Suppressor macrophage treated with lipopolysaccharide for 1 hour (primary cell): ENCODE measurements at places on chromosomes 16 and 17.

- no peak for DNase-seq
These were observed 23.5 kb upstream of the GRIN2A start for GRCh38 chr16:10205688-10206087.

DNA sequence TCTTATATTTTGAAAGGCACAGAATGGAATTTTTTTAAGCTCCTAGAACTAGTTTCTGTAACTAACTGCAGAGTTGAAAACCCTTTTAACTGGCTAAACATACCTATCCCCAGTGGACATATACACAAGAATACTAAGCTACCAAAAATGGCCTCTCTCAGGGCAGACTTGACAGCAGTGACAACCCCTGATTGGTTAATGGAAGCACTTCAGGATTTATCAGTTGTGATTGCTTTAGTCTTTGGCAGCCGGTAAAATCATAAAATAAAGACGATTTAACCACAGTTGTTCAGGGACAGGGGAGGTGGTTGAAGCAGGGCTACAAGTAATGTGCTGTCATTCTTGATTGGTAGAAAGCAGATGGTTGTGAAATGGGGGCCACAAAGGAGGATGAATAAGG, 452.0 kb upstream of the SOX9 start:
- no peak for DNase-seq

DNA sequence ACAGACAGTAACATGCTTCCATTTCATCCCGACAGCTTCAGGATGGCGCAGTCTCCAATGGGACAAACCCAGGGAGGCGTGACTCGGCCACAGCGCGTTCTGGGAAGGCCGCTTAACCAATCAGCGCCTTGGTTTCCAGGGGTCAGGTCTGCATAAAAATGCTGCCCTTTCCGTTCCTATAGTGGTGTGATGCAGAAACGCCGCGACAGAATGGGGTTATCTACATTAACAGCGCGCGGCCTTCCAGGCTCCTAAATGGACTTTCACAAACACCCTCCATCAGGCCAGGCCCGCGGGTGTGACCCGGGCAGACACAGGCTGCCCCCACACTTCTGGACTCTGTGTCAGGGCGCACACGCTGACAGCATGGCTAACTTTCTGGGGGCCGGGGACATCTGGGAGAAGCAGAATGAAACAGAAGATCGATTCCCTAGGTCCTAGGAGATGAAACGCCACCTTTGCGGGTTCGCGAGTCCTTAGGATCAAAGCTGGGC, 792 bp downstream of the TMEM231 start:
- peak; percentile 46 for DNase-seq

DNA sequence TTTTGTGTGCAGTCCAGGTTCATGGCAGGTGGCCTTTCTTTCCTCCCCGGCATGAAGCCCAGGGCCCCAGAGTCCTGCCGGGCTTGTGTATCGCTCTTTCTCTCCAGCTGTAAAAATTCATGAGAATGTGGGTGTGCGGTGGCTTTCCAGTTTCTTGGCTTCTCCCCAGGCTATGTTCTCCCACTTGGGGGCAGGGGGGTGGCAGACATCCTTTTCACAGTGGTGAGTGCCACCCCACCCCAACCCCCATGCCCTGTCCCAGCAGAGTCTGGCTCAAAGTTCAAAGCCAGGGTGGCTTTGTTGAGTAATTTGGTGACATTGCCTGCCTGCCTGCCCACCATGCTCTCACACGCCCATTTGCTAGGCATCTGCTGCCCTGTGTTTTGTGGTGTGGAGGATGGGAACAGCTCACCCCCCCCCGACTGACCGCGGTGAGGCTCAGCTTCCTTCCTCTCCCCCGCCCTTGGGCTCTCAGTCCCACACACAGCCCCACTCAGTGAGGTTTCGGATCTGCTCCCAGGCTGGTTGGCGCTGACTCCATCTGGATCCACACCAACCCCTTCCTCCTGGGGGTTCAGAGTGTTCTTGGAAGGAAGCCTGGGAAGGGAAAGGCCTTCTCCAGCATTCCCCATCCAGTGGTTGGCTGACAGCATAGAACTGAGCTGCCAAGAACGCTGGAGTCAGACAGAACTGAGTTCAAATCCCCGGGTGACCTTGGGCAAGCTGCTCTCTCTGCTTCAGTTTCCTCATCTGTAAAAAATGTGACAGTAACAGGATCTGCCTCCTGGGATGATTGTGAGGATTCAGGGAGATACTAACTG, 36.0 kb downstream of the CHD9 start:
- peak; percentile 82 for DNase-seq

DNA sequence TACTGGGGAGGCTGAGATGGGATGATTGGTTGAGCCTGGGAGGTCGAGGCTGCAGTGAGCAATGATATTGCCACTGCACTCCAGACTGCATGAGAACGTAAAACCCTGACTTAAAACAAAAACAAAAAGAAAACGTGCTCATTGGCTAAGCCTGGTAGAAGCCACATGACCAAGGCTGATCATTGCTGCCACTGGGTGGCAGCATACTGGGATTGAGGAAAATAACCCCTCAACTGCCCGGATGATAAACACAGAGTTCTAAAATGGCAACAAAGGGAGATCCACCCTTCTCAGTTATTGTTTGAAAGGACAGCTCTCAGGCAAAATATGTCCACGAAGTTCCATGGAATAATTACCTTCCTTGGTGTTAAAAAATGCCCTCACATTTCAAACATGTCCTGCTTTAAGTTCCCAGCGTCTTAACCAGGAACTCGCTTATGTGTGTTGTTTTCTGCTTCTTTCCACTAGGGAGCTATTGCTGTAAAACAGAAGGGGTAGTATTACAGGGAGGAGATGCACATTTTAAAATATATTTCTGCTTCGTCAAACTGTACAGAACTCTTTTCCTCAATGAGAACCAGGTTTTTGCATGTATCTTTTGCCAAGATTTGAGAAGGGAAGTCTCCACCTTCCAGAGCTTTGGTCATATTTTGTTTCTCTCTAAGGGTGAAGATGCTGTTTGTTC, 675.3 kb downstream of the MAF start:
- DNase-seq: peak; percentile 67

DNA sequence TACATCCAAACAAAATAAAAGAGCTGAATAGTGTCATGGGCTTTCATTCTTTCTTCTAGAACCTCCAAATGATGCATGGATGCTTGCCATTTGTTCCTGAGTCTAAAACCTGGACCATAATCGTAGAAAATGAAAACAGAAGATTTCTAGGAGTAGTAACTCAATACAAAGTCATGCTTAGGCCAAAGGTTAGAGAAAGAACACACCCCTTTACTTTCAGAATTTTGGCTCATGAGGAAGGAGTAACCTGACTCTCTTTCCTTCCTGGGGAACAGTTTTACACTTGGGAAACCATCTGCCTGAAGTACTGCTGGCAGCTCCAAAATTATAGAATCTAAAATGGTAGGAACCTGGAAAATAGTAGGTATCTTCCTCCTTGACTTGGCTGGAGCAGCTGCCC, 137.2 kb downstream of the SNX11 start:
- DNase-seq: no peak

- DNase-seq: no peak
These were observed 326.7 kb downstream of the C16orf95 start for GRCh38 chr16:86990451-86990850.

DNA sequence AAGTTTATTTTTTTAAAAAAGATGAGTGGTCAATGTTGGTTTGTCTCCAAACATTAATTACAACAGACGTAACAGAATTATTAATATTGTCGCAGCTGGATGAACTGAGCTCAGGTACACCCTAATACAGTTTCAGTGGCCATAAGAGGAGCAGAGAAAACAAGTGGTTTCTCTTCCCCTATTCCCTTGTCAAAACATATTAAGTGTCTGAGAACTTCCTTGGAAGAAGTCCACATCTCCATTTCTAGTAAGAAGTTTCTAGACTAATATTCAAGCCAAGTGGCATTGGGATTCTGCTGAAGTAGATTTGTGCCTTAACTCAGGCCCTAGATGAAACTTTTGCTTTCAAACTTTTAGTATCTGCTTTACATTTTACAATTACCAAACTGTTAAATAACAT, 47.7 kb downstream of the GNA13 start:
- no peak for DNase-seq
